Suppressor macrophage (primary cell): ENCODE measurements at places on chromosomes 4 and X.

DNA sequence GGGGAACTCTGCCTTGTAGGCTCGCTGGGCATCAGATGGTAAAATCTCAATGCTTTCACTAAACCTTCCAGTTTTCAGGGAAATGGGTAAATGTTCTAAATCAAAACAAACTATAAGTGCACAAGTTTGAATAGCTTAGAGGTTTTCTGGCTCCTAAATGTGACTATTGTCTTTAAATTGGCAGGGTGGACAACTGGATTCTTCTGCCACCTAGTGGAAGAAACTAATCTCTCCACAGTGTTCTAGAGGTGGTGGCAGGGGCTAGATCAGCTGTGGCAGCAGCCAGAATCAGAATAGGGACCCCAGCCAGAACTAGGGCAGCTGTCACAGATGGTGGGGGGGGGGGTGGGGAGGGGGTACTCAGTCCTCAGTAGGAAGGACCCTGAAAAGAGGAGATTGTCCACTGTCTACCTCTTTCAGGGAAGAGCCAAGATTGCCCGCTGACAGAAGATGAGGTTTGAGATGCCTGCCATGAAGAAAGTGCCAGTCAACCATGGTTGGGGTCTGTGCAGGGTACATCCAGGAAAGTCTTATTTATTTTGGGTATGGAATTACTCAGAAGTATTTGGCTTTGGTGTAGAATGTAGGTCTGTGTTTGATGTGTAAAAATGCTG lies 201.4 kb downstream of the CCNG2 start:
- DNase-seq: peak; percentile 38

DNA sequence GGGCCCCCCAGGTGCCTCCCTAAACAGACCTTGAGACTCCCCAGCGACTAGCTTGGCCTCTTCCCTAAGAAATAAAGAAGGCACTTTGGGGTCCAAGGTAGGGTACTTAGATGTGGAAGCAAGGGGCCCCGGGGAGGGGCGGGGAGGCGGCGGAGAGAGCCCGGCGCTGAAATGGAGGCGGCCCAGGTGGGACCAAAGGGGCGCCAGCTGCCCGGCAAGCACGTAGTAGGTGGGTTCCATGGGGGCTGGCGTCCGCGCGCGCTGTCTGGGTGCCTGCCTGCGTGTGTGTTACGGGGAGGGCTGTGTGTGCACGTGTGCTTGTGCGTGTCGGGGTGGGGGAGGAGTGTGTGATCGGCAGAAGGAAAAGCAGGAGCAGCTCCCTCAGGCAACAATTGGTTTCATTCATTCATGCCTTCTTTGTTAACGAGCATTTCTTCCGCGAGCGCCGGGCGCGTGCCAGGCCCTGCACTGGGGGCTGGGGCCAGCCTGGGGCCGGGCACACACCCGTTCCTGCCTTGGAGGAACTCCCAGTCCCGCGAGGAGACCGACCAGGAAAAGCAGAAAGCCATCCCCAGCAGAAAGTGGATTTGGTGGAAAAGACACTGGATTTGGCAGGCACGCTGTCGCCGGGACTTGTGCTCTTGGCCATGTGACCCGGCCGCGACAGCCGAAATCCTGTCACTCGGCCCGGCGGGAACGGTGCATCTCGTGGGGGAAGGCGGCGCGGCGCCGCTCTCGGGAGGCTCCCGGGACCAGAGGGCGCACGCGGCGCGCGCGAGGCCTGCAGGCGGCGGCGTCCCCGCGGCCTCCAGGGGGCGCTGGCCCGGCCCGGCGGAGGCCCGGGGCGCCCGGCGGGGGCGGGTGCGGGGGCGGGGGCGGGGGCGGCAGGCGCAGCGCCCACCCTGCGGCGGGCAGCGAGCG lies 3.3 kb upstream of the DUSP9 start:
- no peak for DNase-seq

DNA sequence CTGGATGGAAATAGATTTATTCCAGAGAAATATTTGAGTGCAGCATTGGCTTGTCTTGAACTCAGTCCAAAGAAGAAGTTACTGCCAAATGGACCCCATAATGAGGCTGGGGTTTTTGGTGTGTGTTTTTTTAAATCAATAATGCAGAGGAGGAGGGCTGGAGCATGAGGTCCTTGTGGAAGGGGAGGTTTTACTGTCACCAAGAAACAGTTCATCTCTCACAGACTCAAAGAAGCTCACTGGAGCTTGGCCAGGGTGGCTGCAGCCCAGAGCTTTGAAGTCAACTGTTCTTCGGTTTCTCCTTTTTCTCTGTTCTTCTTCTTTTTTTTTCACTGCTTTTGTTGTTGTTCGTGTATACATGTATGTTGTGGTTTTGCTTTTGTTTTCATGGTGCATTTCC lies 377.7 kb downstream of the FBXW7 start:
- no peak for DNase-seq

GRCh38 chrX:110409925-110410324 lies 51.3 kb downstream of the RTL9 start:
- DNase-seq: peak; percentile 55

DNA sequence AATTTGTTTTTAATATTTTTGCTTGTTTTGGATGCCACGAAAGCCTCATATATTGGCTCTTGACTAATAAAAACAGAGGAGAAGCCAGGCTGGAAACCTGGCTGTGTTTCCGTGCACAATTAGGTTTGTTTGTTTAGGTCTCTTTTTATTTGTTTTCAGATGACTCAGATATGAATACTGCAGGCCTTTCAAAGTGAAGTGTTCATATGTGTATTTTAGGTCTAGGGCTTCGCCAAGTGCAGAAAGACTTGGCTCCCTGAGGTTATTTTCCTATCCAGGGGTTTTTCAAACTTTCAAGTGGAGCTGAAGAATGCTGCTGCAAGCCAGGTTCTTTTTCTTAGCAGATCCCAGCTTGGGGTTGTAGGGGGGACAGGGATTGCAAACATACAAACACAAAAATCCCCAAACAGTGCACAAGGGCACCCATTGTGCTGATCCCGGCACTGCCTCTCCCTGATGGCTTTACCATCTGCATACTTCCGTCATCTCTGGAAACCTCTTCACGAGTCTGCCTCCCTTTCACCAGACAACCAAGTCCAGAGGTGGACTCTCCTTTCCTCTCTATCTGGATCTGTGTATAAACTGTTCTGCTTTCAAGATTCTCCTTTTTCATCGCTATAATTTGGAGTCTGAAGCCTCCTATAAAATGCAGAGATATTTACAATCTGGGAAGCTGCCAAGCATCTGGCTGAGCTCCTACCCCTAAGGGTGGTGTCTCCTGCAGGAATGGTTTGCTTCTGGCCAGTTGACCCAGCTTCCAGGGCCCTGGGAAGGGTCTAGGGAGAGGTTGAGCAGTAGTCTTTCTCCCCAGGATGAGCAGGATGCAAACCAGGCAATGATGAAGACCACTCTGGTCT lies 108.6 kb downstream of the SMIM20 start:
- DNase-seq: no peak

DNA sequence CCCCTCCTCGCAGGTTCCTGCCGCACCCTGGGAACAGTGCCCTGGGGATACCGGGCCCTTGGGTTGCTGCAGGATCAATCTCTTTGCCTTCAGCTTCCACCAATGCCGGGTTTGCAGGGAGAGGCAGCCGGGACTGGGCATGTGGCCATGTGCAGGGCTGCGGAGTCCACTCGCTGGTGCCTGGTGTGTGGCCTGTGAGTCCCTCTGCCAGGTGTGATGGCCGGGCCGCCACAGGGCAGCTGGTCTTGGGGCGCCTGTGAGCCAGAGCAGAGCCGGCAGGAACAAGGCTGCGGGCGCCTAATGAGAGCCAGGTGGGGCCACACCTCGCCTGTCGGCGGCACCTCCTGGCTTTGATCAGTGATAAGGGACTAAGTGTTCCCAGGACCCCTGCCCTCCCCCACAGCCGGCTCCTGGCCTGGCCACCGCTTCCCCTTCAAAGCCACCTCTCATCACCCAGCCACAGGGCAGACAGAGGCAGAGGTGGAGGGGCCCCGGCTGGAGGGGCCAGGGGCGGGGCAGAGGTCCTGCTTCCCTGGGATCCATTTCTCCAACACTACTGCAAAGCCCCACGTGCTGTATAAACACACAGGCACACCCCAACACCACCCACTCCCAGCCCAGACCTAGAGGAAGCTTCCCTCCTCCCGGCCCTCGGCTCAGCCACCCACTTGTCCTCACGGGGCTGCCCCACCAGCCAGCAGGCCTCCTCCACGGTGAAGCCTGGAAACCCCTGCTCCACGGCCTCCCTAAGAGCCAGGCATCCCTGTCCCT lies 132.7 kb downstream of the CPZ start:
- DNase-seq: no peak

GRCh38 chr4:78599931-78600375 lies 48.4 kb downstream of the ANXA3 start:
- peak; percentile 56 for DNase-seq

DNA sequence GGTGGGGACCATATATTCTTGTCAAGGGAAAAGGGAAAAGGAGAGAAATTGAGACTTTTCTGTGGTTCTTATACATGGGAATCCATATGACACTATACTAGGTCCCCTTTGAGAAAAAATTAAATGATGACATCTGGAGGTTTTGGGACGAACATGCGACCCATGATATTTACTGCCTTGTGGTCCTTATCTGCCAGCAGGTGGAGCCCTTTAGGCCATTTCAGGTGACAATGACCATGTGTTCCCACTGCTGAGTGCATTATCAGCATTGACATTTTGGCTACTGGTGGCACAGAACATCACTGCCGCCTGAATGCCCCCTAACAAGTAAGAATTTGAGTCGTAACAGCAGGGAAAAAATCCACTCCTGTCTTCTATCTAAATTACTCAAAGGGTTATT lies 843.4 kb downstream of the FSTL5 start:
- peak; percentile 56 for DNase-seq

- DNase-seq: no peak
Observed at GRCh38 chrX:14964500-14964899, 91.3 kb downstream of the MOSPD2 start.

DNA sequence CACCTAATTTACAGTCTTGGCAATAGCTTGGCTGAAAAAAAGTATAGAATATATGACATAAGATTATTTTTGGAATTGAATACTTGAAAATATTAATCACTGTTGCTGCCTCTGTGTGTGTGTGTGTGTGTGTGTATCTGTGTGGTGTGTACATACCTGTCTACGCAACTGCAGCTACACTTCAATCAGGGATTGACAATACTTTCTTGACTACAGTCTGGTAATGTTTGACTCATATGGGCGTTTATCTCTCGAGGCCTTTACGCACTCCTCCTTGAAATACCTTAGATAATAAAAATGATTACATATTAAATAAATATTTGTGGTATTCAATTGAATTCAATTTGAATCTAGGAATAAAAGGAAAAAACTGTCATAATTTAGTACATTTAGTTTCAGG lies 565.2 kb downstream of the PCDH18 start:
- DNase-seq: no peak

- DNase-seq: no peak
Observed at GRCh38 chrX:107724653-107725052, 50.9 kb downstream of the TSC22D3 start.

DNA sequence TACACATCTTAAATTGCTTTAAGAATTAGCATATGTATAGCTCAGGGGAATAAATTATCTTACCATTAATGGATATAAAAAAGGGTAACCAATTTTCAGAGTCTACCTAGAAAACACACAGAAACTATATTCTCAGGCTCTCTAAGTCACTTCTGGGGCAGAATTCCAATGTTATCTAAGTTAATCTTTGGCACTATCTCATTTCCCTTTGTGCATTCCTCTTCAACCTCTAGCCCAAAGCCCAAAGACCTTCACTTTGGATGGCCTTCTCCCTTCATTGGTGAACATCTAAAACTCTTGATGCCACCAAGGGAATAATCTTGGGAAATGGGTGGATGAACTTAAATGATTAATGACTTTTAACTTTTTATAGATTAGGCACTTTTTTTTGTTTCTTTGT lies 108.3 kb downstream of the APBB2 start:
- DNase-seq: no peak

DNA sequence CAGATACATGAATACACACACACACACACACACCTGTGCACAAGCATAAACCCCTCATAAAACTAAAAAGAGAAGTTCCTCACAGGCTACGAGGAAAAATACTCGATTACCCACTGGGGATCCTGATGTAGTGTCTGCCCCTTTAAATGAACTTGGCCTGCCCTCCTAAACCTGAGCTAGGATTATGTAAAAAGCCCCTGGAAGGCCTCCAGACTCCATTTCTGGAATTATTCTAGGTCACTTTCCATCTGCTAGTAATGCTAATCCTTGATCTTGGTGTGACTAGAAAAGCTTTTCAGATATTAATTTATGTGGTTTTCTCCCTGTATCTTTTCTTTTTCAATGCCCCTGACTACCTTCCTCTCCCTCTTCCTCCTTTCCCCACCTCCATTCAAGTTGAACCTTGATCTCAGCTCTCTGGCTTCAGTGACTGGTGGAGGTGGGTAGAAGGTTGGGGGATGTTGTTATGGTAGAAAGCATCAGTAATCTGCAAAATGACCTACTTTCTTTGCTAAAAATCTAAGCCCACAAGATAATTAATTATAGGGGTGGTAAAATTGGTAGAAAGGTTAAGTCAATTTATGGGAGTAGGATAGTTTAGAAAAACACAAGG lies 25.5 kb upstream of the ZNF330 start:
- no peak for DNase-seq

- no peak for DNase-seq
Observed at GRCh38 chr4:40275065-40275730, 59.9 kb upstream of the CHRNA9 start.

DNA sequence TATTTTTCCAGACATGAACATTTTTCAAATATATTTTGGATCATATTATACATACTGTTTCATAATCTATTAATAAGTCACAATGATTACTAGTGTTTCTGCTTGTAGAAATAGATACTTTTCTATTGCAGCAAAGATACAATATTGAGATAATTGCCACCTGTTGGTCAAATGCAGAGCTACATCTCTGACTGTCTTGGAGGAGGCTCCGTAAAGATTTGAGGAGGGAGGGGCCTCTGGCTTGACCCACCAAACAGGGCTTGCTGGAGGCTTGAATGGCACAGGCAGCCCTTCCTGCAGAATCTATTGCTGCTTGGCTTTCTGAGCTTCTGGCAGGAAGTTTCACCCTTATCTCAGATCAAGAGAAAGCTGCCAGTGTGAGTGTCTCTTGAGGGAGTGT lies 99.3 kb upstream of the ARMCX2 start:
- peak; percentile 60 for DNase-seq

GRCh38 chr4:112140536-112140935 lies 4.7 kb upstream of the FAM241A start:
- no peak for DNase-seq

- DNase-seq: no peak
Observed at GRCh38 chrX:95441836-95442235, 1242.8 kb upstream of the DIAPH2 start.

DNA sequence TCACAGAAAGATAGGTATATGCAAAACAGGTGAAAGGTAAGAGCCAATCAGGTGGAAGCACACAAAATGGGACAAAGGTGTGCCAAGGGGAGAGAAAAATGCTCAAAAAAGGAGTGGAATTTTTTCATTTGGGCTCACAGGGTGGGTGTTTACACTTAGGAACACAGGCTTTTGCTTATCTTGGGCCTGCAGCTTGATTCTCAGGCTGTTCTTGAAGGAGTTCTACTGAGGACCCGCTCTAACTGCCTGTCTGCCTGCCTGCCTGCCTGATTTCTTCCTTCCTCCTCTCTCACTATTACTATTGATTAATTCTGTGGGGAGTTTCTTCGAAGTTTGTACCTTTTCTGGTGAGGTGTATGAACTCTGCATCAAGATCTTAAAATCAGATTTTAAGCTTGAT lies 120.3 kb upstream of the CTSO start:
- DNase-seq: no peak

GRCh38 chr4:828641-829271 lies 2.8 kb upstream of the CPLX1 start:
- no peak for DNase-seq

- no peak for DNase-seq
Observed at GRCh38 chr4:183960046-183960420, 54.9 kb downstream of the STOX2 start.
